ENCODE measurements at places on chromosomes 16 and 17. TPM values are rescaled to one million over a fixed set of nuclear protein-coding genes. Genes with fewer than 3 reads are reported as not detected.

Gene C16orf74
- 7.0 TPM for total RNA-seq

Gene EFNB3
- under 0.01 TPM for total RNA-seq

Gene GNAO1
- not detected for total RNA-seq

Gene PYDC1
- total RNA-seq = not detected

Gene PSME3
- total RNA-seq = 66.4 TPM

Gene TNK1
- total RNA-seq = not detected

Gene RANGRF
- total RNA-seq = 9.2 TPM

Gene SLC7A5
- total RNA-seq = 4.4 TPM

Gene KRTAP1-5
- not detected for total RNA-seq

Gene CYBA
- total RNA-seq = 449 TPM

Gene MYO15A
- total RNA-seq = 0.99 TPM

Gene ATP1B2
- total RNA-seq = under 0.01 TPM

Gene HSD17B2
- 0.68 TPM for total RNA-seq

Gene TEKT3
- not detected for total RNA-seq

Gene NRN1L
- total RNA-seq = not detected

Gene TNS4
- total RNA-seq = not detected

Gene TBC1D3K
- not detected for total RNA-seq

Gene CCP110
- 10.9 TPM for total RNA-seq

Gene ATP2A1
- total RNA-seq = 0.12 TPM

Gene TAT
- not detected for total RNA-seq

Gene PIGQ
- 22.5 TPM for total RNA-seq

Gene RGS11
- total RNA-seq = 2.7 TPM

Gene LRRC75A
- total RNA-seq = 2.5 TPM

Gene NXPH3
- 4.4 TPM for total RNA-seq

Gene HOXB6
- not detected for total RNA-seq

Gene AKTIP
- total RNA-seq = 24.4 TPM

Gene KRTAP3-1
- total RNA-seq = not detected

Gene SLC47A2
- 0.06 TPM for total RNA-seq

Gene TPSB2
- total RNA-seq = not detected

Gene ZDHHC1
- 6.3 TPM for total RNA-seq

Gene PRSS53
- 1.3 TPM for total RNA-seq

Gene ASPHD1
- total RNA-seq = 7.8 TPM

Gene RASD1
- 3.6 TPM for total RNA-seq

Gene BCL6B
- total RNA-seq = 7.3 TPM

Gene DLG4
- total RNA-seq = 15.0 TPM

Gene RNF227
- 0.87 TPM for total RNA-seq

Gene CNGB1
- total RNA-seq = under 0.01 TPM

Gene CCT6B
- 2.6 TPM for total RNA-seq

Gene CCDC200
- total RNA-seq = not detected

Gene CTRL
- total RNA-seq = 0.75 TPM

Gene HIC1
- 12.7 TPM for total RNA-seq

Gene TM4SF5
- total RNA-seq = not detected

Gene KRTAP4-5
- total RNA-seq = not detected

Gene TBC1D28
- total RNA-seq = not detected

Gene OR3A3
- not detected for total RNA-seq

Measured in aortic smooth muscle cell (primary cell).